OCI-LY7 (cell line): ENCODE measurements at places on chromosomes 2 and 18. TPM values are rescaled to one million over a fixed set of nuclear protein-coding genes. Genes with fewer than 3 reads are reported as not detected.

Gene GAL3ST2
- total RNA-seq = 1.1 TPM in 2 replicates

Gene BIN1
- total RNA-seq = 9.8 and 14.1 TPM in 2 replicates

Gene ASTL
- total RNA-seq = 0.49 TPM in 1 of 2 replicates, not detected in the other

Gene COPS9
- total RNA-seq = 75.5 and 106 TPM in 2 replicates

Gene LBX2
- not detected in 2 replicates for total RNA-seq

Gene ALPI
- total RNA-seq = not detected in 2 replicates

Gene GPR17
- total RNA-seq = not detected in 2 replicates

Gene ITGAV
- 0.48 and 1.1 TPM in 2 replicates for total RNA-seq

Gene CCDC85A
- not detected in 2 replicates for total RNA-seq

Gene FHOD3
- total RNA-seq = 2.4 and 2.5 TPM in 2 replicates

Gene EDAR
- not detected in 2 replicates for total RNA-seq

Gene SIGLEC15
- not detected in 2 replicates for total RNA-seq

Gene NT5C1B
- total RNA-seq = not detected in 2 replicates

Gene PRSS56
- total RNA-seq = not detected in 2 replicates

Gene DLX2
- total RNA-seq = not detected in 2 replicates
